Mucosa of gallbladder (tissue), 1 donor: ENCODE measurements at places on chromosomes 12 and 14.

- no peak for DNase-seq
These were observed 3.5 kb upstream of the PTPRO start for GRCh38 chr12:15318841-15319240.

DNA sequence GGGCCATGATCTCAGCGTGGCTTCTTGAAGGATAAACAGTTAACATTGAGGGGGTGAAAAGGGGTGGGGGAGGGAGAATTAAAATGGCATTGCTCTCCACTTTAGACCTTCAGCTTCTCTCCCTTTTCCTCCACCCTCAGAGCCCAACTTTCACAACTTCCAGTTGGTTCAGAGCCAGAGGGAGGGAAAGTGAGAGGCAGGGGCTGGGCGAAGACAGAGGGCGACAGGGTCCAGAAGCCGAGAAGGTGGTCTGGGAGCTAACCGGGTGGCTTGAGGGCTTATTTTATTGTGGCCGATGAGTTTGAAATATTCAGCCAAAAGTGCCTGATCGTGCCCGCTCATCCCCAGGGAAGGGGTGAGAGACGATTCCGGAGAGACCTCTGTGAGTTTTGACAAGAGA is 4.1 kb downstream of the BMP4 start:
- no peak for DNase-seq

DNA sequence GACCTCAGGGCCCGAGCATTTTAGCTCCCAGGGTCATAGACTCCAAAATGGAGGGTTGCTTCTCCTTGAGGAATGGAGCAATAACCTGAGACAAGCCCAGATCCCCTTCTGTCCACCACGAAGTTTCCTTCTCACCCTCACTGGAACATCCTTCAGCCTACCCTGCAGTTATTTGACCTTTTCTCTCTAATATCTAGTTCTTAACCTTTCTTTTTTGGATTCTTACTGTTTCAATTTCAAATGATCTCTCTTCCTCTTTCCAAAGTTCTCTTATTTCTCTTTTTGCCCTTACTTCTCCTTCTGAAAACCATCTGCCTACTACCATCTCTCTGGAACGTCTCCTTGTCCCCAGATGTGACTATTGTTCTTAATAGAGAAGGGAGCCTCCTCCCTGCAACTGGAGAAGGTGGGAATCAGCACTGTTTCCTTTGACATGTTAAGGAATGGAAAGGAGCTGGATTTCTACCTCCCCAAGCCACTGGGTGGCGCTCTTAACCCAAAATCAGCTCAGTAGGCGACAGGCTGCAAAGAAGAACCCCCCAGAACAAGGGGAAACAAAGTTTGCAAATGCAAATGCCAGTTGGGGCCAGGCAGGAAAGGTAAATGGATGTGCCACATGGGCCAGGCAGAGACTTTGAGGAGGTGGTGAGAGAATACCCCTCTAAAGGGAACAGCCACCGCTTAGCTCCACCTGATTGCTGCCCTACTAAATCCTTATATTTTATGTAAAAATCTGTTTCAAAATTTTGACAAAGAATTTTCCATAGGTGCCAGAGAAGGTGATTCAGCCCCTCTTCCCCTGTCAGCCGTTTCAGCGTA is 22.4 kb upstream of the PDE1B start:
- no peak for DNase-seq

DNA sequence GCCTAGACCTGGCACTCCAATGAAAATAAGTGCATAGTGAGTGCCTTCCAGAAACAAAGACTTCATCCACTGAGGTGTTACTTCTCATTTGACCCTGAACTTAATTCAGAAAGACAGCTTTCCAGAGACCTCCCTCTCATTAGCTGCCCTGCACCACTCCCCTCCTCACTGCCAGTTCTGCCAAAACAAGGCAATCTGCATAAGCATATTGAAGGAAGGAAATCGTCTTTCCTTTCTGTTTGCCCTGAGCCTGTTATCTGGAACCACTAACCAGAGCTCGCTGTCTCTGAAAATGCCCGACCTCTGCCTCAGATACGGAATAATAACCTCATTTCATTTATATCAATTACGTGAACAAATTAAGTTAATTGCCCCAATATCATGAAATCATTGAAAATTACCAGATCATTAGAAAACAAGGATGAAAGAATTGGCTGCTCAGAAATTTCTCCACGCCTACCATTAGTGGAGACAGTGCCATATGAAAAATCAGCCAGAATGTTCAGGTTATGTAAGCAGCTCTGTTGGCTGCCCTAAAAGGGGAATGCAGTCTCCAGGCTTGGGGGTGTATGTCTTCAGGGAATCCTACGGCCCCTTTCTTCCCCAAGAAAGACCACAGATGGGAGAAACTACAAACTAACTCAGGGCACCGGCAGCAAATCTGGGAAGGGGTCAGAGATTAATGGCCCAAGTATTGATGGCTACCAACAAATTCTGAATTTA is 149.9 kb upstream of the FKBP4 start:
- DNase-seq, result no peak

DNA sequence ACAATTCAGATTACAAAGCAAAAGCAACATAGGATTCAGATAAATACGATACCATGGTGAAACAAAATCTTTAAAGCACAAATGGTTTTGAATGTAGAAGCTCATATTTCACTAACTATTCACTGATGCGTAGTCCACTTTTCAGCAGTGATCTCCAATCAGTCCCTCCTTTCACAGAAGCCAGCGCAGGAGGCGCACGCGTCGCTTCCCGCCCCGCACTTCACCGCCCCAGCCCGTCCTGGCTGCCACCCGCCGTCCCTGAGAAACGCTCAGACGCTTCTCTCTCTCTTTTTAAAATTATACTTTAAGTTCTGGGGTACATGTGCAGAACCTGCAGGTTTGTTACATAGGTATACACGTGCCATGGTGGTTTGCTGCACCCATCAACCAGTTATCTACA is 19.8 kb upstream of the CHFR start:
- no peak for DNase-seq
